ENCODE measurements at places on chromosomes 16 and 17.

- DNase-seq: no peak
Observed at GRCh38 chr17:20307326-20307910, 159.9 kb downstream of the LGALS9B start.

GRCh38 chr17:35621768-35622167, 34.6 kb downstream of the AP2B1 start:
- no peak for DNase-seq

- no peak for DNase-seq
Observed at GRCh38 chr17:13078591-13079385, 61.0 kb upstream of the ELAC2 start.

DNA sequence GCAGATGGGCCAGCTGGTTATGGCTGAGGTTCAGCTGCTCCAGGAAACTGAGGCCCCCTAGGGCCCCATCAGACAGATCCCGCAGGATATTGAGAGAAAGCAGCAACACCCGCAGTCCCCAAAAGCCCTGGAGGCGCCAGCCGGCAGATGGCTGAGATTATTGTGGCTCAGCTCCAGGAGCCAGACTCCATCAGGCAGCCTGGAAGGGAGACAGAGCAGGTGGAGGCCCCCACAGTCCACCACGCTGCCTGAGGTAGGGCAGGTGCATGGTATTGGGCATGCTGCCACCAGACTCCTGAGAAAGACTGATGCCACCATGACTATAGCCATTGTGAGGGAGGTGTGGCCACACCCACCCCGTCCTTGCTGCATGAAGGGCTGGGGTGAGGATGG, 9.5 kb upstream of the TMEM101 start:
- no peak for DNase-seq

DNA sequence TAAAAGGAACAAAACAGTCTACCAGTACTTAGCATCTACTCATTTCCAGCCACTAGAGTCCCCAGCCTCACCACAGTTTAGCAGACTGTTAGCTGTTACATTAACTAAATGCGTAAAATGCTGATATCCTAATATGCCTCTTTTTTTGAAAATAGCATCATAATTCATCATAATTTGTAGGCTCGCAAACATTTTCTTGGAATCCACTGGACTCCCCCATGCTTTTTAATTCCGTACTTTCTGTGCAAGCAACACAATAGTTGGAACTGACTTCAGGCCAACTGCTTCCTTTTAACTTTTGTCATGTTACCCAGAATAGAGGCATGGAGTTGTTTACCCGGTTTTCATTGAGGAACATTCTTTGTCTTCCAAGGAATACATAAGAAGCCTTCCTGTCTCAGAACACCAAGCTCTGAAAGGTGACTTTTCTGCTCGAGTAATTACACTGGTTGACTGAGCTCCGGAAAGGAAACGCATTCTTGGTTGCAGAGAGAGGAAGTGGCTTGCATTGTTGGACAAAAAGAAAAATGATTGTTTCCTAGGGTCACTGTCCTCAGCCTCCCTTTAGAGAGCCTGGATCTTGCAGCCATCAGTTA, 30.9 kb upstream of the SEC14L1 start:
- no peak for DNase-seq

GRCh38 chr16:82995286-82995923, 368.6 kb downstream of the CDH13 start:
- no peak for DNase-seq

DNA sequence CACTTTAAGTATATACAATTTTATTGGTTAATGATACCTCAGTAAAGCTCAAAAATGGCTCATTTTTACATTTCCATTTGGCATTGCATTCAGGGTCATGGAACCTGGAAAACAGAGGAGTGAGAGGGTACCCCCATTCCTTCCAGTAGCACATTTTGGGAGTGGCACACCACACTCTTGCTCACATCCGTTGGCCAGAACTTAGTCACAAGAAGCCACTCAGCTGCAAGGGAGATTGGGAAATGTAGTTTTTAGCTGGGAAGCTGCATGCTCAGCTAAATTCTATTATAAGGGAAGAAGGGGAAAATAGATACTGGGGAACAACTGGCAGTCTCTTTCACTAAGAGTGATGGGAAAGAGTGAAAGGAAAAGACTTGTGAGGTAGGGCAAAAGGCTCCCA, 102.5 kb upstream of the TMEM97 start:
- DNase-seq: no peak

GRCh38 chr17:77610972-77611521, 347.5 kb upstream of the TNRC6C start:
- no peak for DNase-seq

- DNase-seq: no peak
Observed at GRCh38 chr16:35195173-35195863, 1735.9 kb downstream of the TP53TG3F start.

DNA sequence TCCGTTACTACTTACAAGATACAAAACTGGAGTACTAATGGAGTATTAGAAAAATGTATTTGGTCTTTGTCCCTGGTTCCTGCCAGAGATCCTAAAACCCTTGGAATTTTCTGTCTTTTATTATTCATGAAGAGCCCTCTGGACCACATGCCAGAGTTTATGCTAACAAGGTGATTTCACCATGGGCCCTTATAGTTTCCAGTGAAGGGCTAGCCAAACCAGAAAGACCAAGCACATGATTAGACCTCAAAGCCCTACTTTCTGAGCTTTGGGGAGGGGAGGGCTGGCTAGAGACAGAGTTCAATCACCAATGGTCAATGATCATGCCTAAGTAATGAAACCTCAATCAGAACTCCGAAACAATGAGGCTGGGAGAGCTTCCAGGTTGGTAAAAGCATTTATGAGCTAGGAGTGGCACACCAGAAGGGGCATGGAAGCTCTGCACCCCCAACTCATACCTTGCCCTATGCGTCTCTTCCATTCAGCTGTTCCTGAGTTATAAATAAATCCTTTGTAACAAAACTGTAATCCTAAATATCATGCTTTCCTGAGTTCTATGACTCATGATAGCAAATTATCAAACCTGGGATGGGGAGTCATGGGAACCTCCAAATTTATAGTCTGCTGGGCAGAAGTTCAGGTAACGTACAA, 10.4 kb downstream of the DCUN1D3 start:
- DNase-seq: no peak

- no peak for DNase-seq
Observed at GRCh38 chr17:16954521-16954920, 17.4 kb downstream of the TNFRSF13B start.

GRCh38 chr17:8310601-8311123, 621 bp downstream of the ARHGEF15 start:
- no peak for DNase-seq

GRCh38 chr16:10763456-10763855, 19.8 kb downstream of the NUBP1 start:
- no peak for DNase-seq

GRCh38 chr16:48347980-48348379, 37.2 kb downstream of the SIAH1 start:
- no peak for DNase-seq

DNA sequence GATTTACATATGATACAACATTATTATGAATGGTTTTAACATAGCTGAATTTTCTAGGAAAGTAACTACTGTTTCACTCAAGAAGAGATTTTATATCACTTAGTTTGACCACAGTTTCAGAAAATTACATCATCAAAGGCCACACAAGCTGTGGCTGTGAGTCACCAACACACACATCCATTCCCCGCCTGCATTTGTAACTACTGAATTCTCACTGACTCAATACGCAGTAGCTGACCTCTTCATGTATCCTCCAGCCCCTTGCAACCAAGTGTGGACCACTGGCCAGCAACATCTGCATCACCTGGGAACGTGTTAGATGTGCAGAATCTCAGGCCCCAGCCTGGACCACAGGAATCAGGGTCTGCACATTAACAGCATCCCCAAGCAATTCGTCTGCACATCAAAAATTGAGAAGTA, 197.6 kb downstream of the XYLT1 start:
- DNase-seq: no peak

GRCh38 chr17:48155889-48156611, 48.5 kb downstream of the SNX11 start:
- no peak for DNase-seq

Data from frontal cortex (tissue), 4 donors.